ENCODE measurements at places on chromosomes 4 and X. TPM values are rescaled to one million over a fixed set of nuclear protein-coding genes. Genes with fewer than 3 reads are reported as not detected.

ADGRA3 gene
- 2.3 TPM for total RNA-seq

CPLX1 gene
- total RNA-seq: 2.5 TPM

HMX1 gene
- not detected for total RNA-seq

LRP2BP gene
- total RNA-seq: 0.63 TPM

RPA4 gene
- total RNA-seq: 0.72 TPM

SLC6A8 gene
- total RNA-seq: 1.5 TPM

LEF1 gene
- total RNA-seq: 423 TPM

AWAT2 gene
- not detected for total RNA-seq

CNKSR2 gene
- total RNA-seq: 8.5 TPM

GASK1B gene
- not detected for total RNA-seq

ARHGEF6 gene
- total RNA-seq: 90.7 TPM

HPSE gene
- total RNA-seq: 21.0 TPM

DMRTC1 gene
- total RNA-seq: 0.13 TPM

SEPTIN6 gene
- 261 TPM for total RNA-seq

IRS4 gene
- not detected for total RNA-seq

ZNF718 gene
- total RNA-seq: 14.3 TPM

TRPC3 gene
- total RNA-seq: 0.82 TPM

XAGE2 gene
- total RNA-seq: not detected

HSD17B11 gene
- 42.5 TPM for total RNA-seq

DDX3X gene
- 227 TPM for total RNA-seq

NAP1L5 gene
- total RNA-seq: 3.8 TPM

SEC31A gene
- 124 TPM for total RNA-seq

TEX13C gene
- not detected for total RNA-seq

INPP4B gene
- 77.3 TPM for total RNA-seq

NR0B1 gene
- total RNA-seq: not detected

MAGEC3 gene
- total RNA-seq: not detected

SOD3 gene
- not detected for total RNA-seq

CT45A5 gene
- not detected for total RNA-seq

TMEM255A gene
- not detected for total RNA-seq

NAP1L2 gene
- 2.1 TPM for total RNA-seq

SLC6A14 gene
- not detected for total RNA-seq

F8A2 gene
- total RNA-seq: not detected

SPIN2A gene
- total RNA-seq: 0.89 TPM

PLAC8 gene
- 533 TPM for total RNA-seq

PCSK1N gene
- total RNA-seq: 0.38 TPM

CDX4 gene
- total RNA-seq: not detected

MGAT4D gene
- total RNA-seq: not detected

FAM114A1 gene
- total RNA-seq: 1.6 TPM

TLR2 gene
- total RNA-seq: 6.8 TPM

F9 gene
- not detected for total RNA-seq

TRIM75 gene
- total RNA-seq: not detected

MAP7D2 gene
- total RNA-seq: 0.17 TPM

PAGE5 gene
- total RNA-seq: not detected

MMRN1 gene
- total RNA-seq: 1.1 TPM

UNC5C gene
- not detected for total RNA-seq

CSAG2 gene
- total RNA-seq: not detected

CCSER1 gene
- not detected for total RNA-seq

STBD1 gene
- 3.0 TPM for total RNA-seq

P2RY4 gene
- total RNA-seq: 0.14 TPM

CT45A2 gene
- total RNA-seq: not detected

PFKFB1 gene
- total RNA-seq: 0.65 TPM

XPNPEP2 gene
- 1.3 TPM for total RNA-seq

PASD1 gene
- not detected for total RNA-seq

NXF2B gene
- not detected for total RNA-seq

AKAP4 gene
- total RNA-seq: not detected

SPANXD gene
- total RNA-seq: not detected

TENM3 gene
- not detected for total RNA-seq
